Esophagus squamous epithelium (tissue), 5 donors: ENCODE measurements at places on chromosomes 6 and 20.

- H3K4me3 ChIP-seq = no peak overlapping the region
- no peaks in the 10 kb centered on the region for H3K36me3 ChIP-seq
- no peak for DNase-seq
- no peaks in the 10 kb centered on the region for H3K4me1 ChIP-seq
- no peaks in the 10 kb centered on the region for H3K27me3 ChIP-seq
Observed at GRCh38 chr6:139605350-139605749, 230.9 kb upstream of the CITED2 start.

GRCh38 chr6:144415014-144415413 is 129.9 kb downstream of the UTRN start:
- H3K36me3 ChIP-seq = no peaks in the 10 kb centered on the region
- DNase-seq = no peak
- no peaks in the 10 kb centered on the region for H3K27me3 ChIP-seq
- no peak overlapping the region for H3K27ac ChIP-seq
- peaks cover 49% of the 10 kb centered on the region for H3K4me1 ChIP-seq

GRCh38 chr6:106134087-106134770 is 48.1 kb downstream of the PRDM1 start:
- no peaks in the 10 kb centered on the region for H3K4me1 ChIP-seq
- DNase-seq = no peak
- no peak overlapping the region for H3K4me3 ChIP-seq
- H3K36me3 ChIP-seq = no peaks in the 10 kb centered on the region
- H3K27ac ChIP-seq = peak overlapping the region; percentile 53

- no peaks in the 10 kb centered on the region for H3K4me1 ChIP-seq
- H3K27me3 ChIP-seq = peaks cover 9% of the 10 kb centered on the region
- no peak overlapping the region for H3K4me3 ChIP-seq
Observed at GRCh38 chr6:166498228-166498627, 88.2 kb downstream of the RAMACL start.

DNA sequence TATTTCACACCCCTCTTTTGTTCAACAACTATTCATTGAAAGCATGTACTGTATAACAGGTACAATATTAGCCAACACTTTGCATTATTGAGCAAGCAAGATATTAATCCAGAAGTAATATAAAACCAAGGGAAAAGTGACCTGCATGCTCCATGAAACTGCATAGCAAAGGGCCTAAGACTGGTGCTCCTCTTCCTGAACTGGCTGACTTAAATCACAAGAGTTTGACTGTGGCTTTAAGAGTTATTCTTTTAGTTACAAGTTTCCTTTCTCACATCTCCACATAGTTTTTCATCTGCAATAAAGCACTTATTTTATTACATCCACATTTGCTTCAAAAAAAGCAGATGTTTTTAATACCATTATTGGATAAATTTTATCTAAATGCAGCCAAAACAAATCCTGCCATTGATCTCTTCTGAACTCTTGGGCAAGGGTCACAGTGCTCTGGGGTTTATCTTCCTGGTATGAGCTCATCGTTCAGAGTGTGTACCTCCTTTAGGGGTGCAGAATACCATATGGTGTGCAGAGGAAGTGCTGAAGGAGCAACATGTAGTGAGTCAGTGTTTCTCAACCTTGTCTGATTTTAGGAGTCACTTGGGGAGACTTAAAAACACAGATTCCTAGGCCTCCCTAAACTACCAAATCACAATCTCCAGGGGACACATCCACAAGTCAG is 1225.9 kb upstream of the MAP3K7 start:
- no peaks in the 10 kb centered on the region for H3K4me1 ChIP-seq
- H3K27me3 ChIP-seq = no peaks in the 10 kb centered on the region
- no peak overlapping the region for H3K4me3 ChIP-seq
- DNase-seq = no peak
- no peaks in the 10 kb centered on the region for H3K36me3 ChIP-seq

DNA sequence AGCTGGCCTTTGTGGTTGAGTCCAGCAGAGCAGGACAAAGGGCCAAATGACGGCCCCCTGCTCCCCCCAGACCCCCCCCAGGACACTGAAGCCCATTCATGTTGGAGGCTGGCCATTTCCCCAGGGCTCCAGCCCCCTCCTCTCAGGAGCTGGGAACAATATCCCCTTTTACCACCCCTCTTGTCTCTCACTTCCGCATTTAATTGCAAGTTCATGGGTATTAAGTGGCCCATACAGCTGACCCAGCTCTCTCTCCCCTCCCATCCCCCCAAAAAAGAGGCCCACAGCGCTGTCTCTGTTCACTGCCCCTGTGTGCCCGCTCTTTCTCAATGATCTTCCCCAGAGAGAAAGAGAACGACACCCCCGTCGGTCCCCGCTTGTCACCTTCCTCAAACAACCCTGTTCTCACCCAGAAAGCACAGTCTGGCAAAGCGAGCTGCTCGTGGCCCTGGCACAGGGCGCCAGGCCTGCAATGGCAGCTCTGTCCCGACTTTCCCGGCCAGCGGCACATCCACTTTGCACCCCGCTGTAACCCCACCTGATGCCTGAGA is 30.4 kb downstream of the PREX1 start:
- H3K4me1 ChIP-seq = no peaks in the 10 kb centered on the region
- H3K36me3 ChIP-seq = no peaks in the 10 kb centered on the region
- no peak overlapping the region for H3K27ac ChIP-seq

DNA sequence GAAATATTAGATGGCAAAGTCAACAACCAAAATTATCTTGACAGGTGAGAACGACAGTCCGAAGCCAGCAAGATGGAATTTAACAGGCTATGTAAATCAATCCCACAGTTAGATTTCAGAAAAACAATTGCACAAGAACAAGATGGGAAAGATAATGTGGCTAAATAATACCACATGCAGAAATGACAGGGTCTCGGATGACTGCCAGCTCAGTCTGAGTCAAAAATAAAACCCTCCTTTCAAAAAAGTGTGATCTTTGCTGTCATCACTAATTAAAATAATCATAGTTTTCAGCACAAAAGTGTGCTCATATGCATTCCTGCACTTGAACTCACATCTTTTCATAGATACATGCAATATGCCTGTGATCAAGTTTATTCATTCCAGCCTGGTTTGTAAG is 25.9 kb downstream of the FOXQ1 start:
- H3K27ac ChIP-seq = no peak overlapping the region
- H3K4me3 ChIP-seq = no peak overlapping the region
- DNase-seq = no peak
- H3K27me3 ChIP-seq = no peaks in the 10 kb centered on the region
- no peaks in the 10 kb centered on the region for H3K36me3 ChIP-seq

- no peaks in the 10 kb centered on the region for H3K36me3 ChIP-seq
- peak overlapping the region; percentile 35 for H3K27ac ChIP-seq
- DNase-seq = no peak
- H3K27me3 ChIP-seq = no peaks in the 10 kb centered on the region
Observed at GRCh38 chr6:162856885-162857284, 129.1 kb downstream of the PACRG start.

GRCh38 chr6:20135677-20136268 is 76.5 kb downstream of the MBOAT1 start:
- H3K27ac ChIP-seq = no peak overlapping the region
- H3K36me3 ChIP-seq = no peaks in the 10 kb centered on the region
- no peaks in the 10 kb centered on the region for H3K4me1 ChIP-seq
- H3K27me3 ChIP-seq = no peaks in the 10 kb centered on the region
- no peak overlapping the region for H3K4me3 ChIP-seq

DNA sequence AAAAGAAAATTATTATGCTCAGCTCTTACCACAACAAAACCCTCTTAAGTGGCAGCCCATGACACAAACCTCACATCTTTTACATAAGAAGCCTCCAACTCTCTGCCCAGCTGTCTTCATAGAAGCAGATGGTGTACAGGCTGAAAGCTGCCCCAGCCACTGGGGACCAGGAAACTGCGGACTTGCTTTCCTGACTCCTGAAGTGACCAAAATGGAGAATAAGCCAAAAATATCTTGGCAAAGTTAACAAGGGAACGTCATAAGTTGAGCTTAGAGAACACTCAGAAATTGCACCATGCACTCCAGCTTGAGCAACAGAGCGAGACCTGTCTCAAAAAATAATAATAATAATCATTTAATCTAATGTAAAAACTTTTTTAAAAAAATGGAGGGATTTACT is 160.3 kb upstream of the CDYL start:
- H3K36me3 ChIP-seq = no peaks in the 10 kb centered on the region
- no peak overlapping the region for H3K4me3 ChIP-seq
- no peak for DNase-seq
- no peak overlapping the region for H3K27ac ChIP-seq

GRCh38 chr6:45843848-45844521 is 171.7 kb downstream of the CLIC5 start:
- H3K27me3 ChIP-seq = no peaks in the 10 kb centered on the region
- H3K4me3 ChIP-seq = no peak overlapping the region
- H3K36me3 ChIP-seq = no peaks in the 10 kb centered on the region
- no peak for DNase-seq

- no peaks in the 10 kb centered on the region for H3K27me3 ChIP-seq
- H3K27ac ChIP-seq = no peak overlapping the region
- no peak overlapping the region for H3K4me3 ChIP-seq
- no peaks in the 10 kb centered on the region for H3K36me3 ChIP-seq
Observed at GRCh38 chr6:149651056-149651455, 2.5 kb upstream of the KATNA1 start.

DNA sequence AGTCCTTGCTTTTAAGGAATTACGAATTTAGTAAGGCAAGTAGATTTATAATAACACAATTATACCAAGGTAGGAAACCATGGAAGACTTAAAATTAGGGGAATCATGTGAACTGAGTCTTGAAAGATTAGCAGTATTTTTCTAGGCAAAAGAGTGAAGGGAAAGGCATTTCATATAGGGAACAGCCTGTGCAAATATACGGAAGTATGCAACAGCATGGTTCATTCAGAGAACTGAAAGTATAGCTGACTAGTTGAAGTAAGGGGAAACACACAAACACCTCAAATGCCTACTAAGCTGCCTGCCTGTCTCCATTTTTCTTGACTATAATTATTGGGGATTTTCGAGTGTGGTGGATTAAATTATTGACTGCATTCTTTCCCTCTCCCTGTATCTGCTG is 39.0 kb upstream of the ECHDC1 start:
- no peaks in the 10 kb centered on the region for H3K4me1 ChIP-seq
- no peaks in the 10 kb centered on the region for H3K27me3 ChIP-seq
- no peak for DNase-seq
- no peaks in the 10 kb centered on the region for H3K36me3 ChIP-seq
- H3K4me3 ChIP-seq = no peak overlapping the region
- no peak overlapping the region for H3K27ac ChIP-seq

DNA sequence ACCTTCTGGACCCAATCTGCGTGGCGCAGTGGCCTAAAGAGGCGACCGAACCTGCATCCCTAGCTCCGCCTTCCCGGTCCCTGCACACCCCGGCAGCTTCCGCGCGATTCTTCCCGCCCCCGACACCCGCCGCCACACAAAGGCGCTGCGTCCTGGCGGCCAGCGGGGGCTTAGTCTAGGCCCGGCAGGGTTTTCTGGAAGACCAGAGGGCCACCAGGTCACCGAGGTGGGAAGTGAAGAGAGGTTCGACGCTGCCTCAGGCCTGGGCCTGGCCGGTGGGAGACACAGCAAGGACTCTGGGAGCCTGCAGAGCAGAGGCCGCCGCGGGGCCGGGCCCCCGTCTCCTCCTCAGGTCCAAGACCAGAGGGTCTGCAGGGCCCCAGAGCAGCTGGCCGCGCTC is 154.9 kb downstream of the OR2B2 start:
- H3K4me3 ChIP-seq = peak overlapping the region; percentile 23
- H3K4me1 ChIP-seq = no peaks in the 10 kb centered on the region
- H3K27ac ChIP-seq = no peak overlapping the region

GRCh38 chr6:144896289-144896688 is 611.2 kb downstream of the UTRN start:
- peak overlapping the region; percentile 21 for H3K27ac ChIP-seq
- no peaks in the 10 kb centered on the region for H3K36me3 ChIP-seq
- H3K4me3 ChIP-seq = no peak overlapping the region
- no peaks in the 10 kb centered on the region for H3K27me3 ChIP-seq
- DNase-seq = no peak

GRCh38 chr20:50393990-50394561 is 116.1 kb upstream of the PTPN1 start:
- no peak for DNase-seq
- H3K4me1 ChIP-seq = peaks cover 28% of the 10 kb centered on the region

GRCh38 chr20:22005535-22005934 is 300.1 kb downstream of the PAX1 start:
- H3K27me3 ChIP-seq = no peaks in the 10 kb centered on the region
- H3K36me3 ChIP-seq = no peaks in the 10 kb centered on the region
- H3K4me3 ChIP-seq = no peak overlapping the region

GRCh38 chr6:13248584-13248985 is 79.8 kb downstream of the TBC1D7 start:
- no peaks in the 10 kb centered on the region for H3K27me3 ChIP-seq
- H3K4me1 ChIP-seq = no peaks in the 10 kb centered on the region
- no peak overlapping the region for H3K4me3 ChIP-seq
- no peak overlapping the region for H3K27ac ChIP-seq

GRCh38 chr20:61845233-61845671 is 220.4 kb downstream of the TAF4 start:
- no peak for DNase-seq
- H3K27me3 ChIP-seq = no peaks in the 10 kb centered on the region
- H3K4me3 ChIP-seq = no peak overlapping the region
- no peak overlapping the region for H3K27ac ChIP-seq
- H3K4me1 ChIP-seq = no peaks in the 10 kb centered on the region

GRCh38 chr6:3405679-3406078 is 51.2 kb downstream of the SLC22A23 start:
- H3K4me3 ChIP-seq = no peak overlapping the region
- H3K27me3 ChIP-seq = no peaks in the 10 kb centered on the region
- peaks cover 94% of the 10 kb centered on the region for H3K4me1 ChIP-seq
- peak overlapping the region; percentile 64 for H3K27ac ChIP-seq
- no peak for DNase-seq

- no peaks in the 10 kb centered on the region for H3K4me1 ChIP-seq
- H3K4me3 ChIP-seq = no peak overlapping the region
- no peaks in the 10 kb centered on the region for H3K27me3 ChIP-seq
- DNase-seq = no peak
- no peaks in the 10 kb centered on the region for H3K36me3 ChIP-seq
- no peak overlapping the region for H3K27ac ChIP-seq
Observed at GRCh38 chr6:760982-761955, 68.3 kb upstream of the EXOC2 start.

DNA sequence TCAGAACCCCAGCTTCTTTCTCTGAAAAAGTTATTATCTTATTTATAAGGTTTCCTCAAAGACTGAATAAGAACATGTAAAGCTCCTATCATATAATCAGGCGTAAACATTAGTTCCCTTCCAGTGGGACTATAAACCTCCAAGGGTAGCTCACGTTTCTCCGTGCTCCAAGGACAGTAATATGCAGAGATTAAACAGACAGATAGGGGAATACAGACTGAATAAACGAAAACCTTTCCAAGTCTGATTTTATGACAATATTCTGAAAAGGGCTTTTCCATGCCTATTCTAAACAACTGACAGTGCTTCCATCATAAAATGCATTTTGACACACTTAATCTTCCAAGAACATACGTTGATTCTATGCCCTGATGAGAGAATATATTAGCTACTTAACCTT is 22.8 kb downstream of the BACH2 start:
- H3K36me3 ChIP-seq = no peaks in the 10 kb centered on the region
- no peaks in the 10 kb centered on the region for H3K27me3 ChIP-seq
- no peaks in the 10 kb centered on the region for H3K4me1 ChIP-seq
- no peak overlapping the region for H3K4me3 ChIP-seq
